Fibroblast of upper back skin (primary cell): ENCODE measurements at places on chromosomes 16 and 17.

DNA sequence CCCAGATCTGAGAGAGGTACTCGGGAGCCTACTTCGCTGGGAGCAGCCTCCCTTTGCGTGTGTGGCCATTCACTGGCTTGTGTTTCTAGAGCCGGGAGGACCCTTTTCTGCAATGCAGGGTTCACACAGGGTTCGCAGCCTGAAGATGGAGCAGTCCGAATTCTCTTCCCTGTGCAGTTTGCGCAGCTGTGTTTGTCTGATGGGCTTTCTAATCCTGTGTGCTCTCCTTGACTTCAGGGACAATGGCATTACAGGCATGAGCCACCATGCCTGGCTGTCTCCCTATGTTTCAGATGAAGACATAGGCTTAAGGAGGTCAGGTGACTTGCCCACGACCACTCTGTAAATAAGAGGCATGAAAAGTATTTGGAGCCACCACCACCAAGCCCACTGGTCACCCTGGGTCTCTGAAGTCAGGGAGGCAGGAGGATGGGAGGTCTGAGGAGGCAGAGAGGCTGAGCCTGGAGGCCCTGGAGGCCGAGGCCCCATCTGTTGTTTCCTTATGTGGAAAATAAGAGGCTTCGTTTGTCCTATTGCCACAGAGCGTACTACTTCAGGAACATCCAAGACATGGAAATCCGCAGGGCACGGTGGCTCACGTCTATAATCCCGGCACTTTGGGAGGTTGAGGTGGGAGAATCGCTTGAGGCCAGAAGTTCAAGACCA is 5.0 kb upstream of the STH start:
- DNase-seq, result no peak

GRCh38 chr16:59148769-59149155 is 414.6 kb upstream of the GOT2 start:
- peak; percentile 50 for DNase-seq

DNA sequence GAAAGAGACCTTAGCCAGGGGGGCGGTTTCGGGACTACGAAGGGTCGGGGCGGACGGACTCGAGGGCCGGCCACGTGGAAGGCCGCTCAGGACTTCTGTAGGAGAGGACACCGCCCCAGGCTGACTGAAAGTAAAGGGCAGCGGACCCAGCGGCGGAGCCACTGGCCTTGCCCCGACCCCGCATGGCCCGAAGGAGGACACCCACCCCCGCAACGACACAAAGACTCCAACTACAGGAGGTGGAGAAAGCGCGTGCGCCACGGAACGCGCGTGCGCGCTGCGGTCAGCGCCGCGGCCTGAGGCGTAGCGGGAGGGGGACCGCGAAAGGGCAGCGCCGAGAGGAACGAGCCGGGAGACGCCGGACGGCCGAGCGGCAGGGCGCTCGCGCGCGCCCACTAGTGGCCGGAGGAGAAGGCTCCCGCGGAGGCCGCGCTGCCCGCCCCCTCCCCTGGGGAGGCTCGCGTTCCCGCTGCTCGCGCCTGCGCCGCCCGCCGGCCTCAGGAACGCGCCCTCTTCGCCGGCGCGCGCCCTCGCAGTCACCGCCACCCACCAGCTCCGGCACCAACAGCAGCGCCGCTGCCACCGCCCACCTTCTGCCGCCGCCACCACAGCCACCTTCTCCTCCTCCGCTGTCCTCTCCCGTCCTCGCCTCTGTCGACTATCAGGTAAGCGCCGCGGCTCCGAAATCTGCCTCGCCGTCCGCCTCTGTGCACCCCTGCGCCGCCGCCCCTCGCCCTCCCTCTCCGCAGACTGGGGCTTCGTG is at the start of gene MAPT:
MAPT (plus strand) TSS at position 533 of the 763 bp plus-strand sequence. CDS start 67,784 bp downstream, outside the sequence.
- DNase-seq, result peak; percentile 89

DNA sequence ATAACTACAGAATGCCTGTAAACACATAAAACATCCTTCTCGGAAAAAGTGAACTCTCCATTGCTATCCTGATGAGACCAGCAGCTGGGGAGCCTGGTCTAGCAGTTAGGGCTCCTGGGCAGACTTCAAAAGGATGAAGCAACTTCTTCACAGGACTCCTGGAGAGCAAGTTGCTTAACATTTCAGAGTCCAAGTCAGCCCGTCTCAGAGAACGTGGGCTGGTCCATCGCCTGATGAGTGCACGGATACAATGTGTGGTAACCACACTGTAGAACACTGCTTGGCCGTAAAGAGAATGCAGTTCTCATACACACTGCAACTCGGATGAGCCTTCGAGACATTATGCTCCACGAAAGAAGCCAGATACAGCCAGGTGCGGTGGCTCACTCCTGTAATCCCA is 52.7 kb downstream of the TMEM235 start:
- peak; percentile 68 for DNase-seq

DNA sequence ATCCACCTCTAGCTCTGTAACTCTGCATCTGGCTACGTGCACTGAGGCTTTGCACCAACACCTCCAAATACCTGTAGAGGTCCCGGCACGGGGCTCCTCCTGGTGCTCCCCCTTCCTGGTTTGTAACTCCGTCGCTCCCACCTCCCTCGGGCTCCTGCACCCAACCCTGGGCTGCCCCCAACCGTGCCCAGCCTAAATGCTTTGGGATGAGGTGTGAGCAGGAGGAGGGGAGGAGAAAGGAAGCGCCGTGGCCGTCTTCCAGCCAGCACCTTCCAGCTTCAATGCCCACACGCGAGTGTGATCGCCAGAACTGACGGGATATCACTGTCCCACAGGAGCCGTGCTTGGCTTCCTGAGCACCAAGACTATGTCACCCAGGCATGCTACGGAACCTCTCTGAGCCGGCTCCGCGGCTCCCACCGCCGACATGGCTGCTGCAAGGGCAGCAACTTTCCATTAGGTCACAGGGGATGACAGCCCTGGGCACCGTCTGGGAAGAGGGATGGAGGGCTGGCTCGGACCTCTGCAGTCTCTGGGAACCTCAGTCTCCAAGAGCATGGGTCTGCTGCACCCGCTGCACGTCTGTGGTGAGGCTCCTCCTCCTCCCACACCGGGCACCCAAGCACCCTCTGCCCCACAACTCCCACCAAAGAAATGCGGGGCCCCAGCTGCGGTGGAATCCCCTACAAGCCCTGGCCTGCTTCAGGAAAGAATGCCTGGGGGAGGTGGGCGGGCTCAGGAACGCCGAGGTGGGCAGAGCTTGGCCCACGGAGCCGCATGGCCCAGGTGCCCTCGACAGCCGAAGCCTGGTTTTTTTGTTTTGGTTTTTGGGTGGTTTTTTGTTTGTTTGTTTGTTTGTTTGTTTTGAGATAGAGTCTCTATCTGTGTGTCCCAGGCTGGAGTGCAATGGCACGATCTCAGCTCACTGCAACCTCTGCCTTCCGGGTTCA is 6.4 kb upstream of the SLC38A10 start:
- DNase-seq, result no peak

- DNase-seq, result peak; percentile 57
These were observed 30.9 kb upstream of the SEC14L1 start for GRCh38 chr17:77109764-77110359.

- no peak for DNase-seq
These were observed 49.4 kb upstream of the GSE1 start for GRCh38 chr16:85563515-85564276.

DNA sequence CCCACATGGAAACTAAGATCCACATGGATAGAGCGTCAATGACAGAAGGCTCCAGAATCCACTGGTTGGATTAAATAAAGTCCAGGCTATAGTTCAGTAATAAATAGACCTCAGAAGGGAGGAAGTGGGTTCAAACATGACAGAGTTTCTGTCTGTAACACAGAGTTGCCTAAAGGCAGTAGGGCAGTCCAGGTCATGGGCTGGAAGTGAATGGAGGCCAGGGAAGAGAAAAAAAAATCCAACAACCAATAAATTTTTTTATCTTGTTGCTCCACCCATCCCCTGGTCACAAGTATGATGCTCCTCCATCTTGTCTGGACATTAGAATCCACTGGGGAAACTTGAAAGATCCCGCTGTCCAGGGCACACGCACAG is 92.4 kb downstream of the RGS9 start:
- no peak for DNase-seq

- no peak for DNase-seq
These were observed 20.1 kb downstream of the SNX29 start for GRCh38 chr16:11996433-11997330.

DNA sequence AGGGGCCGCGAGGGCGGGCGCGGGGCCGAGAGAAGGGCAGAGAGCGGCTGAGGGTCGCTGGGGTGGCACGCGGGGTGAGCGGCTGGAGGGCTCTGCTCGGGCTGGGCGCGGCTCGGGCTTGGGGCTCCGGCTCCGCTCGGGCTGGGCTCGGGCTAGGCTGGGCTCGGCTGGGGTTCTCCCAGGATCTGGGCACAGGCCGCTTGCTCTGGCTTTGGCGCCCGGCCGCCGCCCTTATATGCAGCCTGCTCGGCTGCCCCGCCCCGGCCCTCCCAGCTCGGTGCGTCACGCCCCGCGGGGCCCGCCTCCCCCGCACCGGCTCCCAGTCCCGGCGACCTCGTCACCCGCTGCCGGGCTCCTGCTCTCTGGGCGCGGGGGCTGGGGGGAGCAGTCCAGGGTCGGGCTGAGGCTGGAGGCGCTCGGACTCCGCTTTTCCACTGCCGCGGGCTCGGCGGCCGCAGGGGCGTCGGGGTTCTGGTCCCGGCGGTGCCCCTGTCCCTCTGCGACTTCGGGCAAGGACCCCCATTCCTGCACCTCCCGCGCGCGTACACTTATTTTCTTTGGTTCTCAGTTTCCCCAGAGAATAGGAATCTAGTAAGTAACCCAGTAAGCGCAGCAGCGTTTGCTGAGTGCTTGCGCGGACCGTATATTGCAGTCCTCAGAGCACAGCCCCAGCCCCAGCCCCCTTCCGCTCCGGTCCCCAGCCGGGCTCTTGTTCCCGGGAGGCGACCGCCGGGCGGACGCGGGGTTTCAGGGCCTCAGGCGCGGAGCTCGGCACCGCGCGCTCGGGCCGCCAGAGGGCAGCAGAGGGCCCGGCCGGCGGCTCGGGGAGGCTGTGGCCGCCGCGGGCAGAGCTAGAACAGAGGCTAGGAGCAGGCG is at the start of gene RASD1:
RASD1 (minus strand) TSS at position 207 of the 876 bp plus-strand sequence. CDS start 214 bp downstream, outside the sequence.
- DNase-seq, result peak; percentile 76
